ENCODE measurements at places on chromosomes 12 and 14.

DNA sequence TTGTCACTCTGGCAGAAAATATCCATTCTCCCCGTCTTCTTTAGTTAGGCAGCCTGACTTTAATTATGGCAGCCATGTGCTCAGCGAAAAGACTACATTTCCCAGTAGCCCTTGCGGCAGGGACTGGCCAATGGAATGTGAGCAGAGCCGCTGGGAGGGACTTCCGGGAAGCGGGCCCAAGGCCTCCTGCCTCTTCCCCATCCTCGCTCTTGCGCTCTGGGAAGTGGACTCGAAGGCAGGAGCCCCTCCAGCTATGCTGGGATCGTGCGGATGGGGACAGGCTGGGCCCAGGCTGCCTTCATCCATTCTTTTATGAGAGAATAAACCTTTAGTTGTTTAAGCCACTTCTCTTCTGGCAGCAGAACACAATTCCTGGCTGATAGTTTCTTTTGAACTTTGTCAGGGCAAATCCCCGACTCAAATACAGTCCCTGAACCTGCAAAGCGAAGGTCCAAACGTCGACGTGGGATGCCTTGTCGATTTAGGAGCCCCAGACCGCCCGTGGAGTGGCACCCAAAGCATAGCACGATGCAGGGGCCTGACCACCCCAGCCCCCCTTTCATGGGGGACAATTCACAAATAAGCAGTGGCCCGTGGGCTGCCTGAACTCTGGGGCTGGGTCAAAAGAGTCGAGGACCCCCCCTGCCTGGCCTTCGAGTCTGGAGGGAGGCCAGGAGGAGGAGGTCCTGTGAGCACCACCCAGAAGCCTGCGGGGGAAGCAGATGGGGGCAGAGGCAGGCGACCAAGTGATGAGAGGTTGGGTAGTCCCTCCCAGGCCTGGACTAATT, 15.6 kb upstream of the LRTM2 start:
- DNase-seq: peak; percentile 88

- DNase-seq: no peak
Measured at GRCh38 chr14:75268633-75269550, 9.7 kb upstream of the FOS start.

DNA sequence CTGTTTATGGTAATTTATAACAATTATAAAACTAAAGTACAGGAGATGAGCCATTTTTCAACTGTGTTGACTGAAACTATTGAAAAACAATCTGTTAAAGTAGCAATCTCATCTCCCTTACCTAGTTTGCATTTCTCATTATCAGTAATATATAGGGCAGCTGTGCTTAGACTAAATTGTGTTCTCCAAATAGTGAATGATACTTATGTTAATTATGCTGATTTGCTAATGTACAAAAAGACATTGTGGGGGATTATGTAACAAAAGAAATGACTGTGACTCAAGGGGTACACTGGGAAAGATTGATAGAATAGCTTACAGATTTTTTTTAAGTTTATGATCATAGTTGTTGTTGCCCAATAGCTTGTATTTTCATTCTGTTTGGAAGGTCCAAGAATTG, 207.7 kb downstream of the FUT8 start:
- no peak for DNase-seq

DNA sequence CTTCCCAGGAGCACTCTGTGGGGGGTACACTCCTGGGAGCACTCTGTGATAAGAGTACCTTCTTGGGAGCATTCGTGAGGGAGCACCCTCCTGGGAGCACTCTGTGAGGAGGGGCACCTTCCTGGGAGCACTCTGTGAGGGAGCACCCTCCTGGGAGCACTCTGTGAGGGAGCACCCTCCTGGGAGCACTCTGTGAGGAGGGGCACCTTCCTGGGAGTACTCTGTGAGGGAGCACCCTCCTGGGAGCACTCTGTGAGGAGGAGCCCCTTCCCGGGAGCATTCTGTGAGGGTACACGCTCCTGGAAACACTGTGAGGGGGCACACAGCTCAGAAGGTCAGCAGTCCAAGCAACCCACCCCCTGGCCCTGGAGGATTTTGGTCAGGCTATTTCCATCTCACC, 22.6 kb downstream of the LRCOL1 start:
- DNase-seq: no peak

GRCh38 chr14:84250893-84251292, 1279.1 kb upstream of the FLRT2 start:
- DNase-seq: no peak

GRCh38 chr12:9606247-9606646, 1.5 kb downstream of the KLRB1 start:
- DNase-seq: no peak

DNA sequence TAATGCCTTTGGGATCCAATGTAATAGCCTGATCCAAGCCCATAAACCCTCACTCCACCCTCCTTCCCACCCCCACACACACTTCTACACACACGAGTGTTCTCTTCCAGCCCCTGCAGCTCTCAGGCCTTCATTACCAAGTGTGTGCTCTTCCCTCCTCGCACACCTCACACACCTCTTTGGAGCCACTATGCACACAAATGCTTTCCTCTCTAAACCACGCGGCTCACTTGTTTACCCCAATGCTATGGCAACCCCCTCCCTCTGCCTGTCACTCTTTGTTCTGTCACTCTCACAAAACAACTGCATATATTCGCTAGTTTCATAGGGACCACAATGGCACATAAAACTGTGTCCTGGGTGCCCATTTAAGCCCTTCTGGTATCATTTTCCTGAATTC, 35.1 kb downstream of the PPP2R5E start:
- no peak for DNase-seq

DNA sequence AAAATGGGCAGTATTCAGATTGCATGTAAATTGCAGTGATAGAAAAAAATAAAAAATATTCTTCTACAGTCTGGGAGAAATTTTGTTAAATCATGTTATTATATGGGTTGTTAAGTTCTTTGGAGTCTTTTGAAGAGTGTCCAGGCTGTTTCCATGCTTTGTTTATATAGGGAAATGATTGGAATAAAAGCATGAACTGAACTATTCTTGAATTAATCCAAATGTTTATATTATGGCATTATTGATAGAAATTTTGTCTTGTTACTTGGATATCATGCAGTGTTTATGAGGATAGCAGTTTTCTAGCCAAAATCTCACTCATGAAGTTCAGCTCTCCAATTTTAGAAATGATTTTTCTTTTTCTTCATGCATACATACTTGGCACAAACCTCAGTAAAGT, 108.2 kb upstream of the NAV3 start:
- DNase-seq: no peak

DNA sequence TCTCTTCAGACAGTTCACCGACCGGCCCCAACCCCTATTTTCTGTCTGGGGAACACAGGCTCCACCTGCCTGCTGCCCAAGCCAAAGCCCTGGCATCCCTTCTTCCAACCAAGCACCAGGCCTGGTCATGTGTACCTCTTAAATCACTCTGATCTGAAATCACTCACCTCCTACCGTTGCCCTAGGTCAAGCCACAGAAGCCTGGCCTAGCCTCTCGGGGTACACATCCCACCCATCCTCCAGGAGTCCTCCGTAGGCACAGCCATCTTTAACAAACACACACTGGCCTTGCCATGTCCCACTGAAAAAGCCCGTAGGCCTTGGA, 81.8 kb downstream of the IRF2BPL start:
- DNase-seq: no peak

DNA sequence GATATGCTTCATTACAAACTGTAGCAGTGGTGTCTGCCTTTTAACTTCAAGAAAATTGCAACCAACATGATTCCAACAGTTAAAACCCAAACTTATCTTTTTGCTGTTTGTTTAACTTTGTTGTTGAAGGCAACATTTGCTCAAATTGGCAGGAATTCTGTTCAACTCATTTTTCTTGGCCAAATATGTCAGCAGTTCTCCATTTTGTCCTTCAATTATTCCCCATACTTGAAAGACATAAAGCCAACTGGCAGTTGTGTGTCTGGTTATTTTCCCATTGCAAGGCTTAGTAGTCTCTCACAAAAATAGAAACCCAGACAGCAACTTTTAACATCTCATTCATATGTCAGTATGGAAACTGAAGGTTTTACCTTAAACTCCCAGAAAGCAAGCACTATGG, 146.3 kb downstream of the LRIG3 start:
- DNase-seq: no peak

GRCh38 chr12:53696285-53696654, 20.4 kb upstream of the ATP5MC2 start:
- no peak for DNase-seq

DNA sequence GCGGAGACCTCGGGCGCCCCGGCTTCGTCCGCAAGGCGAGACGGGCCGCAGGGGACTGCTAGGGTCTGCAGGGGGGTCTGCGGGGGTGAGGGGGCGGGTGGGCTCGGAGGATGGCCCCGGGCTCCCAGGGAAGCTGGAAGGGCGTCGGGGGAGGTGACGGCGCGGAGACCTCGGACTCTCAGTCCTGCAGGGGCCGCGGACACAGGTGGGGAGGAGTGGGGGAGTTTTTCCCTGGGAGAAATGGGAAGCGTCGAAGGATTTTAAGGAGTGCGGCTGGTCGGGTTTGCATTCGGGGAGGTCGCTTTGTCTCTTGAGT, 25.9 kb downstream of the ZBTB42 start:
- DNase-seq: no peak

DNA sequence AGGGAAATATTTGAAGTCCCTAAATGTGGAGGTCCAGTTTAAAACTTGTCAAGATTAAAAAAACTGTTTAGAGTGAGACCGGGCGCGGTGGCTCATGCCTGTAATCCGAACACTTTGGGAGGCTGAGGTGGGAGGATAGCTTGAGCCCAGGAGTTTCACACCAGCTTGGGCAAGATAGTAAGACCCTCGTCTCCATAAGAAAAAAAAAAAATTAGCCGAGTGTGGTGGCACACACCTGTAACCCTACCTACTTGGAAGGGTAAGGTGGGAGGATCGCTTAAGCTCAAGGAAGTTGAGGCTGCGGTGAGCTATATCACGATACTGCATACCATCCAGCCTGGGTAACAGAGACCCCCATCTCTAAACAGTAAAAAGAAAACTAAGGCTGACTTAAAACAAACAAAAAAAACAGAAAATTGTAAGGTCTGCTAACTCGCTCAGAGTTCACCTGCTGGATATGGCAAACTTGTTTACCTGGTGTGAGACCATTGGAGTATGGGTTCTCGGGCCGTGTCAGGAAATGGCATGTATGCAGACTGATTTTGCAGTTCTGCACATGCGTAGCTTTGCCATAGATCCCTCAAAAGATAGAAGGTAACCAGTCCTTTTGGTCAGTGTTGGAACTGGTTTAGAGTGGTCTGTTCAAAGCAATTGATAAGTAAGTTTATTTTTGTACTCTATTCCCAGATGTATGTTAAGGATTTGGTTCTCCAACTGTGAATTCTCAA, 2.1 kb downstream of the RNF10 start:
- DNase-seq: peak; percentile 13

DNA sequence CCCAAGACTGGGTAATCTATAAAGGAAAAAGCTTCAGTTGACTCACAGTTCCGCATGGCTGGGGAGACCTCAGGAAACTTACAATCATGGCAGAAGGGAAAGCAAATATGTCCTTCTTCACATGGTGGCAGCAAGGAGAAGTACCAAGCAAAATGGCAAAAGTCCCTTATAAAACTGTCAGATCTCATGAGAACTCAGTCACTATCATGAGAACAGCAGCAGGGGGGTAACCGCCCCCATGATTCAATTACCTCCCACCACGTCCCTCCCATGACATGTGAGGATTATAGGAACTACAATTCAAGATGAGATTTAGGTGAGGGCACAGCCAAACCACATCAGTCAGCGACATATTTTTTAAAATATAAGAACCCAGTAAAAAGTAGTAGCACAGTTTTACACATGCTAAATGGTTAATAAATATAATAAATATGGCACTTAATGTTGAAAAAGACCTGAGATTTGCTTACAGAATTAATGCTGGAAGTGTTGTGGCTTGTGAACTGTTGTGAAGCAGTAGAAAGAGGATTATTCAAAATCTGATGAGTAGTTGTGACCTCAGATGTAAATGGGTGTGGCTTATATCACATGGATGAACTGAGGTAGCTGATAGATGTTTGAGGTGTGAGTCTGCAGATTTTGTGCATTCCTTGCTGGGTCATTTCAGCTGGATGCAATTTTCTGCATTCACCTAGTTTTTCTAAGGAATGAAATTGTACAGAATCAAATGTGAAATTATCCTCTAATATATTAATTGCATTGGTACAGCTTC, 46.9 kb upstream of the CHPT1 start:
- no peak for DNase-seq

Data from stimulated activated CD4-positive, alpha-beta T cell treated with anti-CD3 and anti-CD28 coated beads, Interleukin-2, amount 100 ng/mL, for 24 hours (primary cell).